ENCODE measurements at places on chromosomes 5 and 9.

GRCh38 chr5:114391321-114391720 is 29.5 kb downstream of the KCNN2 start:
- no peak for DNase-seq

DNA sequence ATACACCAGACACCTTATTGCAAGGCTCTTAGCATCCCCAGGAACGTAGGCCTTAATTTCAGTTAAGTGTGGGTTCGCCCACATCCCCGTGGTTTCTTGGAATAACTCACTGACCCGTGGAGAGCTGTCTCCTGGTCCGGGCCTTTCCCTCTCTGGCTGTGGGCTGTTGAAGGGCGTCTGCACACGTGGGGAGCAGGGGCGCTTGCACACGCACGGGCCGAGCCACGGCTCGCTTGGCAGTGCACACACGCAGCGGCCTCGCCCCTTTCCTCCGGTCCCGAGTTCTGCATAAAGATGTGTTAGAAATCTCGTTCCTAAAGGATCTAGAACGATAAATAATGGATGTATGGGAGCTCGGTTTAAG is 141.9 kb downstream of the PBX3 start:
- DNase-seq = no peak

GRCh38 chr5:163760498-163760897 is 255.1 kb downstream of the MAT2B start:
- DNase-seq = no peak

- no peak for DNase-seq
Measured at GRCh38 chr9:114169029-114169951, 14.0 kb downstream of the COL27A1 start.

- no peak for DNase-seq
Measured at GRCh38 chr9:125730168-125730567, 17.0 kb upstream of the PBX3 start.

GRCh38 chr5:78701795-78702410 is 53.3 kb upstream of the LHFPL2 start:
- DNase-seq = no peak

GRCh38 chr5:157030692-157031091 is 28.2 kb downstream of the HAVCR1 start:
- DNase-seq = no peak

- DNase-seq = no peak
Measured at GRCh38 chr5:55159763-55160492, at the start of gene GPX8. Gene GPX8, plus strand, starts transcription at chr5:55160171. Its CDS starts 22 bp downstream, at chr5:55160193.

DNA sequence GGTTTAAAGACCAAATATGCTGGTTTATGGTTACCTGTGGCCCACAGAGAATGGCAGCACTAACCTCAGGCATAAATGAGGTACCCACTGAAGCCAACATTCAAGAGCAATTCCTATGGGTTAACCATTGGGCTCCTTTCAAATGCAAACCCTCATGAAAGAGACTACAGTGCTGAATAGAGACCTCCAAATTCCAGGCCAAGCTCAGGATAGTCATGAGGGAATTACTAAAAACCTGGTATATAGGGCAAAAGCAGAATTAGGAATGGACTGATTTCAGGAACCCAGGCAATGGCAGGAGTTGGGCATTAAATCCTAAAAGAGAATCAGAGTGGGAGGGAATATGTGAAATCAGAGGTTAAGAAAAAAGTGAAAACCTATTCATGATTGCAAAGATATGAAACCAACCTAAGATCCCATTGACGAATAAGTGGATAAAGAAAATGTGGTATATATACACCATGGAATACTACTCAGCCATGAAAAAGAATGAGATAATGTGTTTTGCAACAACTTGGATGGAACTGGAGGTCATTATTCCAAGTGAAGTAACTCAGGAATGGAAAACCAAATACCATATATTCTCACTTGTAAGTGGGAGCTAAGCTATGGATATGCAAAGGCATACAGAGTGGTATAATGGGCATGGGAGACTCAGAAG is 51.6 kb downstream of the PDCD1LG2 start:
- no peak for DNase-seq

GRCh38 chr5:126403876-126404275 is 19.3 kb upstream of the GRAMD2B start:
- no peak for DNase-seq

DNA sequence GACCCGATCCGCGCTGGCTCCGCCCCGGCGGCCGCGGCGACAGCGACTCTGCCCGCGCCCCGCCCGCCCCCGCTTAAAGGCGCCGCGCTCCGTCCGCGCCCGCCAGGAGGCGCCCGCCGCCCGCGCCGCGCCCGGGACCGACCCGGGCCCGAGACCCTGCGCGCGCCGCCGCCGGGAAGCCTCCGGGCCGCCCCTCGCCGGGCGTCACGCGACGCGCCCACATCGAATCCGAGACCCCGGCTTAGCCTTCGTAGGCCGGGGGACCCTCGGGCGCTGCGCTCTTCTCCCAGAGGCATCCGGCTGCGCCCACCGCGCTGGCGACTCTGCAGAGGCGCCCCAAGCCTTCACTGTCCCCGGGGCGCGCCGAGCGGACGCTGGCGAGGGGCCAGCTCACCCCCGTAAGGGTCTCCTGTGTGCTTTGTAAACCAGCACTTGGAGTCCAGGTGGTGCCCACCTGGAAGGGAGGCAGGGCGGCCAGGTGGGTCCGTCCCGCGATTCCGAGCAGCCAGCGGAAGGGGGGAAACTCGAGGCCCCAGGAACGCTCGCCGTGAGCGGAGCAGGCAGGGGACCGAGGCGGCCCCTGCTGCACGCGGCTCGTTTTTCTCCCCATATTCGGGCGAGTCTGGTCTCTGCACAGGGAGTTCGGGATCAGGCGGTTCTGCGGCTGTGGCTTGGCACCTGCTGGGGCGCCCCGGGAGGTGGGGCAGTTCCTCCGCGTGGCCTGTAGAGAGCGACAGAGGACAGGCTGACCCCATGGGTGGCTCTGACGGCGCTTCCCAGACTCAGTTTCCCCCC is 423 bp upstream of the ABCA2 start:
- no peak for DNase-seq

- DNase-seq = no peak
Measured at GRCh38 chr9:105608721-105609598, 51.0 kb downstream of the FKTN start.

DNA sequence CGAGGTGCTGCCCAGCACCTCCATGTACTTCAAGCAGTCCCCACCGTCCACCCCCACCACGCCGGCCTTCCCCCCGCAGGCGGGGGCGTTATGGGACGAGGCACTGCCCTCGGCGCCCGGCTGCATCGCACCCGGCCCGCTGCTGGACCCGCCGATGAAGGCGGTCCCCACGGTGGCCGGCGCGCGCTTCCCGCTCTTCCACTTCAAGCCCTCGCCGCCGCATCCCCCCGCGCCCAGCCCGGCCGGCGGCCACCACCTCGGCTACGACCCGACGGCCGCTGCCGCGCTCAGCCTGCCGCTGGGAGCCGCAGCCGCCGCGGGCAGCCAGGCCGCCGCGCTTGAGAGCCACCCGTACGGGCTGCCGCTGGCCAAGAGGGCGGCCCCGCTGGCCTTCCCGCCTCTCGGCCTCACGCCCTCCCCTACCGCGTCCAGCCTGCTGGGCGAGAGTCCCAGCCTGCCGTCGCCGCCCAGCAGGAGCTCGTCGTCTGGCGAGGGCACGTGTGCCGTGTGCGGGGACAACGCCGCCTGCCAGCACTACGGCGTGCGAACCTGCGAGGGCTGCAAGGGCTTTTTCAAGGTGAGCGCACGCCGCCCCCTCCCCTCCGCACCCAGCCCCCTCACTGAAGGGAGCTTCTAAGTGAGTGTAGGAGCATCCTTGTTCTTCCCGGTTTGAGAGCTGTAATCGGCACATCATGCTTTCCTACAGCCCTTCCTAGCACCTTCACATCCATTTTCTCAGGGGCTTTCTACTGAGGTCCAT is 6.9 kb downstream of the NR4A3 start:
- DNase-seq = no peak

DNA sequence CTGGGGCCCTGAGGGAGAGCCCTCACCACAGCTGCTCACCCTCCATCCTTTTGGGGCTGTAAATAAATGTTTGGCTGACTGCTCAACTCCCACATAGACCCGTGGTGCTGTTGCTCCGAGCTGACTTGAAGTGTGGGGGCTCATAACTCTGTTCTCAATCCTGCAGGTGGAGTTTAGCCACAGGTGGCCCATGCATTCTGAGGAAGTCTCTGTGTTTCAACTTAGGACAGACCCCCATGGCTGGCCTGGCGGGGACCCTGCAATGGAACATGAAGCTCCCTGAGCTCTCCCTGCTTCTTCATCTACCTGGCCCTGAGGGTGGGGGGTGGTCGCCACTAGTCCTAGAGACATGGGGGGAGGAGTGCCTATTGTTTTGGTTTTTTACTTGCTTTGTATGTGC is 19.7 kb downstream of the NDUFS6 start:
- no peak for DNase-seq

- no peak for DNase-seq
Measured at GRCh38 chr5:64299805-64300204, 134.2 kb downstream of the RNF180 start.

DNA sequence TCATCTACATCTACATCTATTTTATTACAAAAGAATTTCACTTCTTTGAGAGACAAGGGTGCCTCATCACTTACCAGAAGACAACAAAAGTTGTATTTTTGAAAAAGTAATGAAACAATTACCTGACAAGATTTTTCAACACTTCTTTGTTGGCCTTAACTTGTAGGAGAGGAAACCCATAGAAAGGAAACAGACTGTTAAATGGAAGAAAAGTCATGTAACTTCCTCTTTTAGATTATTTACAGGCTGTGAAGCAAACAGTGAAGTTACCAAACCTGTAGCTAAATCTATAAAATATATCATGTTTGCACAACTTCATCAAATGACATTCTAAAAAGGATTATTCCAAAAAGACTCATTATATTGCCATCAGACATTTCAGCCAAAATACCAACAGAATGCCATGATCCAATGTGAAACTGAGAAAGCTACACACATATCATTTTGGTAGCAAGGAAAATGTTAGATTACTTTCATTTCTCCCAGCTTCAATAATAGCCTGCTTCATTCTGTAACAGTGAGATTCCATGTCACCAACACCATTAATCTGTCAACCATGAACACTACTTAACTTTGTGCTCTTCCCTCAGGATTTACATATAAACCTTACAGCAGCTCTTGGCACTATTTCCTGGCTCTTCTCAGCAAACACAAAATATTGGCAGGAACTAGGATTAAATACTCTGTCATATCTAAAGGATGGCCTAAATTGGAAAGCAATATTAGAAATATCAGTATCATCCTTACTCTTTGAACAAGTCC is 122.5 kb downstream of the MCTP1 start:
- no peak for DNase-seq

GRCh38 chr5:39520232-39520572 is 95.4 kb upstream of the DAB2 start:
- no peak for DNase-seq

- no peak for DNase-seq
Measured at GRCh38 chr9:31671011-31671410, 713.4 kb upstream of the ACO1 start.

DNA sequence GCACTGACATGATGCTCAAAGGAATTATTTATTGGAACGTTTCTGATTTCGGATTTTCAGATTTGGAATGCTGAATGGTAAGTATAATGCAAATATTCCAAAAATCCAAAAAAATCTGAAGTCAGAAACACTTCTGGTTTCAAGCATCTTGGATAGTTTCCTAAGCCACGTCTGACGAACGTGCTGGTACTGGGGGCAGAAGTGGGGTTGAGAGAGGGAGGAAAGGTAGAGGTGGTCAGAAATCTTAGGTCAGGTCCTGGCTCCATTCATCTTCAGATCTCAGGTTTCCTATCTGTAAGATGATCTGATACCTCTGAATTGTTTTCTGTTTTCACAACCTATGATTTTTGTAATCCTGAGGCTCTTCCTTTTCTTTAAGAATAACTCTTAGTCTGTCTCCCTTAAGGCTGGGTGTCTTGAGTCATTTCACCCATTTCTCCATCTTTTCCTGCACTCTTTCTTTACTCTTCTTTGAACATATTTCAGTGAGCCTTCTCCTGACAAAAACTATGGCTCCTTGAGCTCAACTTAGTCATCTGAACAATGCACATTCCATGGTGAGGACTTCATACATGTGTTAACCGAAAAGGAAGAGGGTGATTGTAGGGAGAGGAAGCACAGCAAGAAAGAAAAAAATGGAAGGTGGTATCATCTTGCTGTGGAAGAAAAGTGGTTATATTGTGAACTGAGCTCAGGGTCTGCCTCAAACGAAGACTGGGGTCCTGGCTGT is 3.3 kb downstream of the SGCD start:
- DNase-seq = no peak

DNA sequence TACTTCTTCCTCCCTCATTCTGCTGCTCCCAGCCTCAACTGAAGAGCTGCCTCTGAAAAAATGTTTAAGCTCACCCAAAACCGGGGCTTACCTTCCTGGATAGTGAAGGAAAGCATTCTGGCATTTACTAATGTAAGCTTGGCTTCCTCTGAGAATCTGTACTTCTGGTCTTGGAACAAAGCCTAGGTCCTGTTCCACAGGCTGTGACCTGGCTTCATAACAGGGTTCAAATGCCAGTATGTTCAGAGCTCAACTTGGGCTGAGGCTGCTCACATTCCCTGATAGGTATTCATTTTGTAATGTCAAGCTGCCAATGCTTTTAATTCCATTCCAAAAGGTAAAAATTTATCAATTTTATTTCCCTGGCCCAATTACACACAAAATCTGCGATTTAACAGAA is 411.7 kb upstream of the KCNN2 start:
- no peak for DNase-seq

DNA sequence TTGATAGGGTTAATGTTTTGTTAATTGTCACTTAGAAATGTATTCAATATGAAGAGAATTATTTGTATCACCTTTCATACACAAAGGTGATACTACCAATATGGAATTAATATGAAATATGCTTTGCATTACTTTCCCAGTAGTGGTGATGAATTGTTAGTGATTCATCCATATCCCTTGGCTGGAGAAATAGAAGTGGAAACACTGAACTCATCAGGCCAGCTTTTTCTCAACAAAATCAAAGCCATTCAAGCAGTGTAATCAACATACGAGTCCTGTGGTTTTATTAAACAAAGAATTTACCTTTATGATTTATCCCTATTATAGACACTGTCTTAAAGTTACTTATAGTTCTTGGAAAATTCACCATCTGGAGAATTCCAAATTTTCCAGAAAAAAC is 264.0 kb upstream of the MEF2C start:
- no peak for DNase-seq

DNA sequence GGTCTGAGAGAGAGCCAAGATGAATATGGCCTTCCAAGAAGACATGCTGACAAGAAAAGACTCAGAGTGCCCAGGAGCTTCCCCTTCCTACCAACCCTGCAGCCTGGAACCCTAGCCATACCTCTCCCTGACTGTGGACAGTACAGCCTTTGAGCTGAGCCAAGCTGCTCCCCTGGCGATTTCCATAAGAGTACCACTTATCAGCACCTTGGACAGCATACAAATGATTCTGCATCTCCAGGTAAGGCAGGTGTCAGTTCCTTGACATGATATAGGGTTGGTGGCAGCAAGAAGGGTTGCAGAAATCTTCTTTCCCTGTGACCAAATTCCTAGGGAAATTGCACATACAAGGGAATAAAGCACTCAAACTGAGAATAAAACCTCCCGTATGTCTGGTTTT is 58.3 kb downstream of the MFAP3 start:
- no peak for DNase-seq

- DNase-seq = no peak
Measured at GRCh38 chr5:175922192-175922885, 45.8 kb downstream of the THOC3 start.

- no peak for DNase-seq
Measured at GRCh38 chr5:170486371-170486770, 17.4 kb upstream of the KCNIP1 start.
